ENCODE measurements at places on chromosomes 13 and 19.

DNA sequence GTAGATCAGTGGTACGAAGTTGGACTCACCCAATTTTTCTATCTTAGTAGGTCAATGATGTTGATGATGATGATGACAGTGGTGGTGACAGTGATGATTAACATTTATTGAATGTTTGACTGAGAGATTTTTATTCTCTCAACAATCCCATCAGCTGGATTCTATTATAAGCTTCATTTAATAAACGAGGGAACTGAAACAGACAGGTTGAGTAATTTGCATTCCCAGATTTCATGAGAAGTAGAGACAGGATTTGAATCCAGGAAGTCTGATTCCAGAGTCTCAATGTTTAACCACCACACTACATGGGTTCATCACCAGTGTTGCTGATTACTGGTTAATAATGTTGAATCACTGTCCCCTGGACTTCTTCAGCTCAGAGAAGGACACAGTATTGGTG lies 168.9 kb downstream of the FLT1 start:
- no peak for DNase-seq
- H3K36me3 ChIP-seq, result no peaks in the 10 kb centered on the region
- H3K27me3 ChIP-seq, result no peaks in the 10 kb centered on the region
- no peak overlapping the region for H3K4me3 ChIP-seq

DNA sequence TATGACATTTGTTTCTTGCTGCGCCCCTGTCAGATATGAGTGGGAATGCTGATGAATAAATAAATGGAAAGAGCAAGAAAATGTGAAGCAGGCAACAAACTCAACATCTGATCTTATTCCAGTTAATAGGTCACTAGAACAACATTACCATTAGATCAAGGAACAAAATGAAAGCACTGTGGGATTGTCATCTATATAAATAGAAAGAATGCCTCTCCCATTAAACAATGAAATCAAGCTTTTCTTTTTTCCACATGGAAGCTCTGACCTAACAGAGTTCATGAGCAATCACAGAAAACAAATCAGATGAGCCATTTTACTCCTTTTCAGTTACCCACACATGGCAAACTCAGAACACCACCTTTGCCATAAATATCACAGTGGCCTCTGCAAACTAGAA lies 354.8 kb downstream of the SUCLA2 start:
- H3K27ac ChIP-seq, result no peak overlapping the region
- no peaks in the 10 kb centered on the region for H3K36me3 ChIP-seq
- H3K4me1 ChIP-seq, result no peaks in the 10 kb centered on the region
- H3K4me3 ChIP-seq, result no peak overlapping the region
- no peaks in the 10 kb centered on the region for H3K27me3 ChIP-seq
- no peak for DNase-seq

DNA sequence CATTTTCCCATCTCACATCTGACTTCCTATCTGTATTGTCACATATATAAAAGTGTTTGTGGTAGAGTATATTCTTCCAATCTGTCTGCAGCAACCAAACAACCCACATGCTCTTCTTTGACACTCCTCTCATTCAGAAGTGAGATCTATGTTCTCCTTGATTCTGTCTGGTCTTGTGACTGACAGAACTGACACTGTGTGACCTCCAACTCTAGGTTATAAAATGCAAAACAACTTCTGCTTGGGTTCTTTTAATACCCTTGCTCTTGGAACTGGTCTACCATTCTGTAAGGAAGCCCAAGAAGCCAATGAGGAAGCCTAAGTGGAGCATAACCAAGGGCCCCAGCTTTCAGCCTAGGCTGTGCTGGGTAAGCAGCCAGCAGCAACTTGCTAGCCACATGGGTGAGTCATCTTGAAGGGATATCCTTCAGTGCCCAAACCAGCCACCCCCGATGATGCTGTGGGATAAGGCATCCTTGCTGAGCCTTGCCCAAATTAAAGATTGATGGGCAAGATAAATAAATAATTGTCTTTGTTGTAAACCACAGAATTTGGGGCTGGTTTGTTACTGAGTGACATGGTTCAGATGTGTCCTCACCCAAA lies 18.4 kb upstream of the ITM2B start:
- no peaks in the 10 kb centered on the region for H3K27me3 ChIP-seq
- H3K36me3 ChIP-seq, result no peaks in the 10 kb centered on the region
- no peak overlapping the region for H3K27ac ChIP-seq
- H3K4me1 ChIP-seq, result no peaks in the 10 kb centered on the region
- no peak overlapping the region for H3K4me3 ChIP-seq

DNA sequence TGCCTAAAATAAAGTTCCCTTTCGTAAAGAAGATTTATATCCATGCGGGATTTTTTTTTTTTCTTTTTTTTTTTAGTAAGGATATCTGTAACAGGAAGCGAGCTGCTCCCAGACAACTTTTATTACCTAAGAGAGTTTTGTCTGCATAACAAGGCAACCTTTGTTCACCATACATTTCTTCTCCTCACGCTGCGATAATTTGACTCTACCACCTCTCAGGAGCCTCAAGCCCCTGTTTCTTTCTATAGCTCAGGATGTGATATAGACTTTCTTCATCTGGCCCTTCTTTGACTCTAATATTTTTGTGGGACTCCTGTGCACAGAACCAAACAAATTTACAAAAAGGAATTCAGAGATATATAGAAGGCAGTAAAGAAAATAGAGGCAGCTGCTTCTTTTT lies 1053.7 kb upstream of the SPRY2 start:
- DNase-seq, result no peak
- no peaks in the 10 kb centered on the region for H3K27me3 ChIP-seq
- no peaks in the 10 kb centered on the region for H3K4me1 ChIP-seq
- H3K4me3 ChIP-seq, result no peak overlapping the region
- H3K36me3 ChIP-seq, result no peaks in the 10 kb centered on the region

DNA sequence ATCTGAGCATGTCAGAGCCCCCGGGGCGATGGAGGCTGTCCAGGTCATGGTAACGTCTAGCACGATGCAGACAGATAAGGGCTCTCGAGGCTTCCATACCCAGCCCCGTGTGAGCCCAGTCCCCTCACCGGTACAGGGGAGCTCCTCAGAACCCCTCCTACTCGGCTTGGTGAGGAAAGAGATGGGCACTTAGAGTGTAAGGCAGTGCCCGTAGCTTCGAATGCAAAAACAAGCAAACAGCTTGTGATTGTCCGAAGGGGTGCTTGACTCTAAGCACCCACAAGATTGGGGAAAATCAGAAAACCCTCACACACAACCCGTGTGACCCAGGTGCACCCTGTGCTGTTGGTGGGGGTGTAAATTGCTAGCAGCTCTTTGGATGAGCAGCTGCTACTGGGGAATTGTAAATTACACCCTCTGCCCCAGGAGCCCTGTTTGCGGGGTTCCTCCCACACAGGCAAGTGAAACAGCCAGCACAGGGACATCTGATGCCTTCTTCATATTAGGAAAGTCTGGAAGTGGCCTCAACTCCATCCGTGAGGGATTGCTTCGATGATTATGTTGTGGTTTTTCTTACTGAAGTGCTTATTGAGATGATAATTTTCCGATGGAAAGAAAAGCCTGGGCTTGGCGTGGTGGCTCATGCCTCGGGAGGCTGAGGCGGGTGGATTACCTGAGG lies 918 bp upstream of the PSPN start:
- no peak overlapping the region for H3K27ac ChIP-seq
- H3K4me3 ChIP-seq, result no peak overlapping the region
- peaks cover 5% of the 10 kb centered on the region for H3K4me1 ChIP-seq
- DNase-seq, result no peak
- H3K36me3 ChIP-seq, result no peaks in the 10 kb centered on the region
- H3K27me3 ChIP-seq, result no peaks in the 10 kb centered on the region

GRCh38 chr13:111542530-111543341 lies 222.3 kb downstream of the TEX29 start:
- no peak overlapping the region for H3K27ac ChIP-seq
- no peaks in the 10 kb centered on the region for H3K4me1 ChIP-seq
- H3K36me3 ChIP-seq, result no peaks in the 10 kb centered on the region

- peak overlapping the region; percentile 85 for H3K27ac ChIP-seq
- H3K4me1 ChIP-seq, result peaks cover 36% of the 10 kb centered on the region
- no peak overlapping the region for H3K4me3 ChIP-seq
- H3K36me3 ChIP-seq, result no peaks in the 10 kb centered on the region
- H3K27me3 ChIP-seq, result no peaks in the 10 kb centered on the region
- DNase-seq, result peak; percentile 94
These were observed 103.7 kb upstream of the EDNRB start for GRCh38 chr13:78022164-78022877.
